ENCODE measurements at places on chromosomes 2 and 18.
A peak's percentile ranks its signal among the peaks of the same experiment; 100 is the strongest.

DNA sequence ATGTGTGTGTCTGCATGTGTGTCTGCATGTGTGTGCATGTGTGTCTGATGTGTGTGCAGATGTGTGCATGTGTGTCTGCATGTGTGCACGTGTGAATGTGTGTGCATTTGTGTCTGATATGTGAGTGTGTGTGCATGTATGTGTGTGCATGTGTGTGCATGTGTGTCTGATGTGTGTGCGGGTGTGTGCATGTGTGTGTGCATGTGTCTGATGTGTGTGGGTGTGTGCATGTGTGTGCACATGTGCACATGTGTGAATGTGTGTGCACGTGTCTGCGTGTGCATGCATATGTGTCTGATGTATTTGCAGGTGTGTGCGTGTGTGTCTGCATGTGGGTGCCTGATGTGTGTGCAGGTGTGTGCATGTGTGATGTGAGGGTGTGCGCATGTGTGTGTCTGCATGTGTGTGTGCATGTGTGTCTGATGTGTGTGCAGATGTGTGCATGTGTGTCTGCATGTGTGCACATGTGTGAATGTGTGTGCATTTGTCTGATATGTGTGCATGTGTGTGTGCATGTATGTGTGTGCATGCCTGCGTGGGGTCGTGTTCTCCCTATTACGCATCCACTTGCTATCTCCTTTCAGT, 470.1 kb upstream of the HS6ST1 start:
- DNase-seq = no peak

DNA sequence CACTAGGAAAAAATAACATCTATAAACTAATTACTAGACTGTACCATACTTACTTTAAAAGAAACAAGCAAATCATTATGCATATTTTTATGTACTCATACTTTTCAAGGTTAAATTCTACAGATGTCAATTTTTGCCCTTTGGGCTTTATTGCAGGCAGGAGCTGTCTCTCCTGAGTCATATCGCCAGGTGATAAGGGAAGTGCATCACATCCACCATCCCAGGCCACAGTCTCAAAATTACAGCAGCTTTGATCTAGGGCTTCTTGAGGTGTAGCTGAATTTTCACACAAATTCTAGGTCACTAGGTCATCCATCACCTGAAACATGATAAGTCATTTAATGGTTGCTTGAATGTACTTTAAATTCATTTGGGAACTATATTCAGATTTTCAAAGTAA, 38.4 kb upstream of the FRZB start:
- no peak for DNase-seq

DNA sequence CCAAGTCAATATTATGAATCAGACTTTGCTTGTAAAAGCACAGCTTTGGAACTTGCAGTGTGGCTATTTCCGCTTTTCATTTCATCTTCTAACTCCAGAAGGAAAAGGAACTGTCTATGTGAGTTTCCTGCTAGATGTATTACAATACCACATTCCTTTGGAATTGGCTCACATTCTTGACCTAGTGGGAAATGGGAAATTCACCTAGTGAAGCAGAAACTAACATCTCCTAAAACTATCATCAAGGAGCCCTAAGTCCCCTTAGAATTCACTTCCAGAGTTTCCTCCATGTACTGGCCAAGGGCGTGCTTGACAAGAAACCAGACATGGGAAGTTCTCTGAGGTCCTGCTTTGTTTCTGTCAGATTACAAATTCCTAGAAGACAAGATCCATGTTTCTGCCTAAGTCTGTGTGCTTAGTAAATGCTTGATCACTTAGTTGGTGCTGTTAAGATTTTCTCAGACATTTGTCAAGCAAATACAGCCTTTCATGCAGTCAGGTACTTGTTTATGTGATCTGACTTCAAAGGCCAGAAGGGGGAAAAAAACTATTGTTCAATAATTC, 275.7 kb upstream of the FN1 start:
- DNase-seq = no peak

GRCh38 chr18:2905854-2906703, 59.3 kb downstream of the EMILIN2 start:
- peak; percentile 78 for DNase-seq

DNA sequence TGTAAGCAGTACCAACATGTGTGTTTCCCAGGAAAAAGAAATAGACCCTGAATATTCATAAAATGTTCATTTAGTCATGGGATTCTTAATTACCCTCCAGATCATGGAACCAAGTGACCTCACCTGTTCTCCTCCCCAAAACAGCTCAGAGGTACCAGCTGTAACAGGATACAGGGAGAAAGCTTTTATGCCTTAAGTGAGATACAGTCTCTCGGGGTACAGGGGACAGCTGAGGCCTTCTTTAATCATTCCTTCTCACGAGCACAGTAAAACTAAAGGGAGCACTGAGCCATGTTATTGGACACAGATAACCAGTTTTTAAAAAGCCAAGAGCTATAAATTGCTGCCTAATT, 16.6 kb downstream of the EPHA4 start:
- DNase-seq = no peak

DNA sequence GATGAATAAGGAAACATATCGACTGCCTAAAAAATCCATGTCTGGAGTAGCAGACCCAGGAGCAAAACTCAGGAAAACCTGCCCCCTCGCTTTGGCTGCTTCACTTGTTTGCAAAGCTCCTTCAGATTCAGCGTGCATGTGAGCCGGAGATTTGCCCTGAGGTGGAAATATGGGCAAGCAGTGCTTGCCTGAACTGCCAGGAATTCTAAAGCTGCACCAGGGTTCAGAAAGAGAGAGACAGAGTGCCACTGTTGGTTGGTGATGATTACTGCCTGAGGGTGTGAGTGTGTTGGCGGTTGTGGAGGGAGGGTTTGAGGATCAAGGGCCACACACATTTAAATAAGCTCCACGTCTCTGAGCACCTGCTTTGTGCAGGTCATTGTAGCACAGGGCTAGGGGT, 139.6 kb upstream of the RGPD4 start:
- DNase-seq = no peak

DNA sequence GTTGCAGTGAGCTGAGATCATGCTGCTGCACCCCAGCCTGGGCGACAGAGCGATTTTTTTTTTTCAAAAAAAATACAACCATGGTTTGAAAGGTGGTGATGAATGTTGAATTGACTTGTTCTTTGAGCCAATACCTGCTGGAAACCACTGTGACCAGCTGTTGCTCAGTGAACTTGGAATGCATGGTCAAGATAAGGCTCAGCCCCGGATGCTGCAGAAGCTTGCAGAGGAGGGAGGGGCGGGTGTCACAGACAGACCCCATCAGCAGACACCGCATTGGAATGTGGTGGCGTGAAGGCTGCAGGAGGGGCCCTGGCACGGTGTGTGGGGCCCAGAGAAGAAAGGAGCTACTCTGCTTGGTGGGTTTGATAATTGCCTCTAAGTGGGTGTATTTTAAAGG, 91.6 kb downstream of the ITGB1BP1 start:
- DNase-seq = no peak

GRCh38 chr2:178429336-178429735, 21.6 kb downstream of the PRKRA start:
- no peak for DNase-seq

DNA sequence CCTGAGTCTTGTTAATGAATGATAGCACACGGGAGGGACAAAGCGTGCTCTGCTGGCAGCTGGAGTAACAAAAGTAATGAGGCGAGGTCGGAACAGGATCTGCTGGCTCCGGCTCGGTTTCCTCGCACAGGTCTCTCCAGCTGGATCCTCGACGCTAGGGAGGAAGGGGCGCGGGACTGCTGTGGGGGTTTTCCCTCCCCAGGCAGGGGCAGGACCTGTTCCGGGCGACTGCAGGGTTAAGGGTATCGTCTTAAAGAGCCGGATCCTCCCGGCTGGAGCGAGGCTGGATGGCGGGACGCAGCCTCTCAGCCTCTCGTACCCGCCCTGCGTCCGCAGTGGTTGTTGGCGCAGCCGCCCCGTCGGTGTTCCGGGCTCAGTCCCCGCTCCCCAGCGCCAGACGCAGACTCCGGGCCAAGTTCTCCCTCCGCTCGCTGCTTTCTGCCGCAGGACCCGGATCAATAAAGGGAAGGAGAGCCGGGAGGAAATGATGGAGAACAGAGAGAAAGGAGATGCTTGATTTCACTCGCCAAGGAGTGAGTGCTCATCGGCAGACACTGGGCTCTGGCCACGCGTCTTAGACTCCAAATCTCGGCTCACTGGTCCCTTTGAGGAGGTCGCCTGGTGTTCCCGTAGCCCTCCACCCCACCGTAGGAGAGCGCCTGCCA, 1.1 kb upstream of the LIPG start:
- DNase-seq = no peak

GRCh38 chr2:238438856-238439849, 12.4 kb downstream of the ASB1 start:
- no peak for DNase-seq

DNA sequence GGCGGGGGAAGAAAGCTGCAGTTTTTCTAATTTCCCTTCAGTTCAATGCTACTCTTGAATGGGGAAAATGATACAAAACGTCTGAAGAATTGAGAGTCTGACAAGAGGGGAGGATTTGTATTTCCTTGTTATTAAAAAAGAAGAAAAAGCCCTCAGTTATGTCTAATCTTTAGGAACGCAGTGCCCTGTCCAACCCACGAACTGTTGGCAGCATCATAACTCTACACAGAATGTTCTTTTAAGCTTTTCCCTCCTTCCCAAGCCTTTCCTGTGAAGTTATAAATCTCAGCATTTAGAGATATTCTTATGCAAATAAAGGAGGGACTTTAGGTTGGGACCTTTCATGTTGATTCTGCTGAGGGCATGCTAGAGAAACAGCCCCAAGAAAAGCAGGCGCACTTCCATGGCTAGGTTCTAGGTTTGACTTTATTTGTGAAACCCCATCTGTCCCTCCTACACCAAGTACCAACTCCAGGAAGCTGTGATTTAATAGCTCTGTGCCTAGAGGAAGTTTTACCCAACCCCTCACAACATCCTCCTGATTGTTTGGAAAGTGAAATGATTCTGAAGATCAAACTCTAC, 288.6 kb downstream of the SETBP1 start:
- no peak for DNase-seq

GRCh38 chr2:110993557-110994231, 127.0 kb upstream of the BCL2L11 start:
- DNase-seq = no peak

DNA sequence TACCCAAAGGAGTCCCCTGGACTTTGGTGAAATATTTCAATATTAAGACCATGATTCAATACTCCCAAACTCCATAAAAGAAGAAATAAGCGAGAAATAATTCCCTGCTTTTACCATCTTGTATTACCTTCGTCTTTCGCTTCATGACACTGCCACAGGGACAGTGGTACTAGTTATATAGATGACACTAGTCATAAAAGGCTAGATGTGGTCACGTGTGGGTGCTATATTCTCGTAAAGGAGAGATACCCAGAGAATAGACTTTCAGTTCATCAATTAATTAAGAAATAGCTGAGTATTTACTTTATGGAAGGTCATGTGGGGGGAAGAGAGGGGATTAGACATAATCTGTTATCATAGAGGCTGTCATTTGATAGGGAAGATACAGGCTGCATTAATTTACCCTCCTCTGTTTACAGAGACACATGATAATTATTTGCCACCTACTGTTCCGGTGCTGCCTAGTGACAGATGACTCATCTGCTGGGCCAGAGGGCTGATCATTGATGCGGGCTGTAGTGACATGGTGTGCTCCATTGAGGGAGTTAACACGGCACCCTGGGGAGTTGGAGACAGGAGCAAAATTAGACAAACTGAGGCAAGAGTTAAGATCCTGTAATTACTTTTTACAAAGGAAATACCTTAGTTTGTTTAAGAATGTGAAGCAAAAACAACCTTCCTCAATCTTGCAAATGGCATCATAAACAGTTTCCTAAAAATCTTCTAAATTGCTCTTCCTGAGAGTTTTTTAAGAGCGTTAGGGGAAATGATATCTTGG, 78.2 kb upstream of the ITGB6 start:
- no peak for DNase-seq

- DNase-seq = no peak
Observed at GRCh38 chr18:44473394-44474066, 207.2 kb upstream of the SETBP1 start.

- no peak for DNase-seq
Observed at GRCh38 chr18:48546396-48546795, 7.6 kb downstream of the CTIF start.

DNA sequence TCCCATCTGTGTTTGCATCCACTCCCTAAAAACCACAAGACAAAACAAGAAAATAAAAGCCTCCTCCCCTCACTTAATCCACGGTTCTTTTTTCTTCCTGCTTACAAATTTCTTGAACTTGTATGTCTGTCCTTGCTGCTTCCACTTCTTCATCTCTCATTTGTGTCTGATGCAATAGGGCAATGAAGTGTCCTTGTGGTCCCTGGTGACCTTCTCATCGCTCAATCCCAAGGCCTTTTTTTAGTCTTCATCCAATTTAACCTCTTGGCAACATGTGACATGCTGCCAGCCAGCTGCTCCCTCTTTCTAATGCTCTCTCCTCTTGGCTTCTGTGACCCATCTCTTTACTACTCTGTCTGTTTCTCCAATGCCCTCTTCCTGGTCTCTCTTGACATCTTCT, 87.6 kb downstream of the SEMA4F start:
- no peak for DNase-seq

- DNase-seq = no peak
Observed at GRCh38 chr2:168159754-168160585, 87.4 kb downstream of the STK39 start.

GRCh38 chr2:227461811-227462461, 10.0 kb upstream of the AGFG1 start:
- no peak for DNase-seq

- no peak for DNase-seq
Observed at GRCh38 chr2:155692856-155693255, 639.7 kb downstream of the NR4A2 start.

GRCh38 chr2:66587216-66587615, 152.3 kb downstream of the MEIS1 start:
- DNase-seq = no peak

GRCh38 chr18:46297621-46298020, 193.4 kb downstream of the HAUS1 start:
- DNase-seq = no peak

- peak; percentile 55 for DNase-seq
Observed at GRCh38 chr2:15577071-15577735, 14.5 kb upstream of the DDX1 start.

- DNase-seq = peak; percentile 28
Observed at GRCh38 chr2:201532686-201533304, 81.3 kb downstream of the STRADB start.

DNA sequence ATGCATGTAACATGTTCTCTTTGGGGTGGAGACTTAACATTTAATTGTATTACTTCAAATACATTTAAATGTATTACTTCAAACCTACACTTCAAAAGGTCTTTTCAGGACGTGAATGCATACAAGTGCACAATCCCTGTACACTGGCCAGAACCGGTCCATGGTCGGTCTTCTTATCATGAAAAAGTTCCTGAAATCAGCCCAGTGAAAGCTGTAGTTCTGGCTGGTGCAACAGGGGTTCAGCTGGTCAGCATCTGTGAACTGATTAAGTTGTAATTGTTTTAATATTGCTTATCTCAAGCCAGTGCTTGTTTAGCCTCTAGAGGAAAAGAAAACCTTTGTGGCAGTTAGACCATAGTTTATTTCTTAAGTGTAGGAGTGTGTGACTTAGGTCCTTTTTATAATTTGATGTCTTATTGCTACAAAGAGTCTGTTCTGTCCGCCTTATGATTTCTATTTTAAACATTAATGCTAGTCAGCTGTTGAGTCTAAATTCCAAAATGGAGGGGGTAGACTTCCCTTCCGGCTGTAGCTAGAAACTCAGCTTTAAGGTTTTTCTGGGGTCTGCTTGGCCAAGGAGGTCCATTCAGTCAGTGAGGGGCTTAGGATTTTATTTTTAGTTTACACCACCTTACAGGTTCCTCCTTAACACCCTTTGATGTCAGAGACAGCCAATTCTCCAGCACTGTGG, 768 bp upstream of the CYBRD1 start:
- no peak for DNase-seq

GRCh38 chr18:73503326-73503725, 635.5 kb upstream of the NETO1 start:
- no peak for DNase-seq

All from GM13977 (cell line).